ENCODE measurements at places on chromosomes 6 and 20. TPM values are rescaled to one million over a fixed set of nuclear protein-coding genes. Genes with fewer than 3 reads are reported as not detected.

The SLC9A8 gene
- 10.4 TPM for total RNA-seq

The EBF4 gene
- total RNA-seq = 2.0 TPM

The PAK5 gene
- not detected for total RNA-seq

DNA sequence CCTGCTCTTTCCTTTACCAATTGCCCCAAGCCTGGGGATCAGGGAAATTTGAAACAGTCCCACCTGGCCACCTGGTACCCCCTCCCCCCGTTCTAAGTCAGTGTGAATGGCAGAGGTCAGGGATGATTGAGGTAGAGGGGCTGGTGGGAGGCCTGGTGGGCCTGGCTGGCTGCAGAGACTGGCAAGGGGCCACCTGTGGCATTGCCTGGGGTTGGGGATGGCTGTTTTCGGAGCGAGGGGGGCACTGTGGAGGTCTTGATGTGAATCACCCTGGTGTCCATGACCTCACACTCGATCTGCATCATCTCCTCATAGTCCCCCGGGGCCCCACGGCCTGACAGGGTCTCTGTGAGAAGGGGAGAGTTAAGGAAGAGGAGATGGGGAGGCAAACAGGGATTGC is 6.5 kb upstream of the TNXB start:
- no peak for DNase-seq
